CD8-positive, alpha-beta memory T cell (primary cell): ENCODE measurements at places on chromosomes 5 and 9.

DNA sequence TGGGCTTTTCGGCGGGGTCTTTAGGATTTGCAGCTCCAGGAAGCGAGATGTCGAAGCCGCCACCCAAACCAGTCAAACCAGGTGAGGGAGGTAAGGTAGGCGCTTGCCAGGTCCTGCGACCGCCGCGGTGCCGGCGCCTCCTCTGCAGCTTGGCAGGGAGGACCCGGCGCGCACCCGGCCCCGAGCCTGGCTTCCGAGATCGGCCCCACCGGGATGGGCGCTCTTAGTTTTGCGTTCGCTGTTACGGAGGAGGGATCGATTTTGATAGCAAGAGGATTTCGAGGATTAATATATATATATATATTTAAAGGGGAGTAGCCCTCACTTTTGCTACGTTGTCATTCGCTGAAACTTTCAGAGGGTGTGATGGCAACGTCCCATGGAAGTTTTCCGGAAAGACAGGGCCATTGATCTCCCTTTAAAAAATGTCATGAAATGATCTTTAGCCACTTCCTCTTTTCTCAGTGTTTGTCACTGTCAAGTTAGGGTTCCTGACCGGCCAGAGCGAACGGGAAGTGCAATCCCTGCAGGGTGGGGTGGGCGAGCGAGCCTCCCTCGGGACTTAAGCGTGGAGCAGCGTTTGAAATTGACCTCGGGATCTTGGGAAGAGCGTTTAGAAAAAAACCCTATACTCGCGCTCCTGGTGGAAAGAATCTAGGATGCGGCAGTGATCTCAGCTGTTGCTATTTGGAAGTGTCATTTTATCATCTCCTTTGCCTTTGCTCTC lies 495 bp downstream of the OSTF1 start:
- H3K36me3 ChIP-seq = no peaks in the 10 kb centered on the region
- peak overlapping the region; percentile 85 for H3K27ac ChIP-seq
- H3K4me3 ChIP-seq = peak overlapping the region; percentile 85

GRCh38 chr5:4078544-4078943 lies 482.9 kb downstream of the IRX1 start:
- no peaks in the 10 kb centered on the region for H3K4me1 ChIP-seq
- H3K27me3 ChIP-seq = no peaks in the 10 kb centered on the region
- H3K36me3 ChIP-seq = no peaks in the 10 kb centered on the region
- H3K27ac ChIP-seq = no peak overlapping the region
- no peak overlapping the region for H3K4me3 ChIP-seq
- no peak for DNase-seq

DNA sequence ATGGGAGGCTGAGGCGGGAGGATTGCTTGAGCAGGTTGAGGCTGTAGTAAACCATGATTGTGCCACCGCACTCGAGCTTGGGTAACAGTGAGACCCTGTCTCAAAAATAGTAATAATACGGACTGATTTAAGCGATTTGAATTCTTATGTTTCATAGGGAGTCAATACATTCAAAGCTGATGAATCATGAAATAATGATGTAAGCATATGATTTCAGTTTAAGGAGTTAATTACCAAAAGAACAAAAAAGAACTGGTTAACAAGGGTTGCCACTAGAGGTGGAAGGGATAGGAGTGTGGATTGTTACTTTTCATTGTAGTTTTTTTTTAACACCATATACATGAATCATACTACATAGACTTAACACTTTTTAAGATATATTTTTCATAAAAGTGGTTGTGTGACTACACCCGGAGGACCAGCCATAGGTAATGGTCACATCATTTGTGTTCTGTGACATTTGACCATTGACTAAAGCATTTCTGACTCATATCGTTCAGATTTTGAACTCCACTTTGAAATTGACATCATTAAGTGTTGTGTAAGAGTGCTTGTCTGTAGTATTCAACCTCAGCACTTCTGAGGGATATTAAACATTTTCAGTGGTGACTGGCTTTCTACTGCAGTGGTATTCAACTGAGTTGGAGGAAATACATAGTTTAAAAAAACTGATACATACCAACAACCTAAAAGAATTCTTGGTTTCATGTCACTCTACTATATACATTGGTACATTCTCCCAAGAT lies 7.0 kb downstream of the TRMT10B start:
- H3K27ac ChIP-seq = no peak overlapping the region
- no peak for DNase-seq
- H3K4me3 ChIP-seq = no peak overlapping the region
- no peaks in the 10 kb centered on the region for H3K27me3 ChIP-seq

DNA sequence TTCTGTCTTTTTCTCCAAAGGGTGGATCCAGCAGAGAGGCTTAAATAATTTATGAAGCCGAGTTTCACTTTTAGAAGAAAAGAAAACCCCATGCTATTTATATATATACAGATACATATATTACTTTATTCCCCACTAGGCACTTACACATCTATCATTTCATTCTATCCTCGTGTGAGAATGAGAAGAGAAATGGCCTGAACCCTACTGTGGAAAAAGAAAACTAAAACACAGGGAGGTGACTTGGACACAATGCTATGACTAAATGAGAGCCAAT lies 195.2 kb downstream of the NR3C1 start:
- H3K4me1 ChIP-seq = no peaks in the 10 kb centered on the region
- no peaks in the 10 kb centered on the region for H3K36me3 ChIP-seq
- DNase-seq = no peak
- H3K4me3 ChIP-seq = no peak overlapping the region
- no peaks in the 10 kb centered on the region for H3K27me3 ChIP-seq
- peak overlapping the region; percentile 62 for H3K27ac ChIP-seq

GRCh38 chr9:121398374-121398773 lies 28.3 kb upstream of the STOM start:
- no peaks in the 10 kb centered on the region for H3K27me3 ChIP-seq
- DNase-seq = no peak
- peaks cover 5% of the 10 kb centered on the region for H3K4me1 ChIP-seq
- no peak overlapping the region for H3K27ac ChIP-seq
